ENCODE measurements at places on chromosomes 2 and 18.

DNA sequence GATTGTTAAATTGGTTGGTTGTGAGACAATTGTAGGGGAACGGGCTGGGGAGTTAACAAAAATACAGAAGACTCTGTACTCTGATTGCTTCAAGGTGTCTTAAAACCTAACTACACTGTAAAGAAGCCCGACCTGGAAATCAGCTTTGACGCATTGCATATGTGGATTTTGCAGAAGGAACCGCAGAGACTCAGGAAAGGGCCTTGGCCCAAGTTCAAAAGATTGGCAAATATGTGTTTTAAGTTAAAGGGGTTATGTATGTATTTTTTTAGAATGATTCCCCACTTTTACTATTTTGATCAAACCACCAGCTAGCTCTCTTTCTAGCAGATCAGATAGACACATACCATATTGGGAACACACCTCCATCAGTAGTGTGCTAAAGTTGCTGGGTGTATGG is 18.0 kb upstream of the EDAR start:
- DNase-seq = no peak

DNA sequence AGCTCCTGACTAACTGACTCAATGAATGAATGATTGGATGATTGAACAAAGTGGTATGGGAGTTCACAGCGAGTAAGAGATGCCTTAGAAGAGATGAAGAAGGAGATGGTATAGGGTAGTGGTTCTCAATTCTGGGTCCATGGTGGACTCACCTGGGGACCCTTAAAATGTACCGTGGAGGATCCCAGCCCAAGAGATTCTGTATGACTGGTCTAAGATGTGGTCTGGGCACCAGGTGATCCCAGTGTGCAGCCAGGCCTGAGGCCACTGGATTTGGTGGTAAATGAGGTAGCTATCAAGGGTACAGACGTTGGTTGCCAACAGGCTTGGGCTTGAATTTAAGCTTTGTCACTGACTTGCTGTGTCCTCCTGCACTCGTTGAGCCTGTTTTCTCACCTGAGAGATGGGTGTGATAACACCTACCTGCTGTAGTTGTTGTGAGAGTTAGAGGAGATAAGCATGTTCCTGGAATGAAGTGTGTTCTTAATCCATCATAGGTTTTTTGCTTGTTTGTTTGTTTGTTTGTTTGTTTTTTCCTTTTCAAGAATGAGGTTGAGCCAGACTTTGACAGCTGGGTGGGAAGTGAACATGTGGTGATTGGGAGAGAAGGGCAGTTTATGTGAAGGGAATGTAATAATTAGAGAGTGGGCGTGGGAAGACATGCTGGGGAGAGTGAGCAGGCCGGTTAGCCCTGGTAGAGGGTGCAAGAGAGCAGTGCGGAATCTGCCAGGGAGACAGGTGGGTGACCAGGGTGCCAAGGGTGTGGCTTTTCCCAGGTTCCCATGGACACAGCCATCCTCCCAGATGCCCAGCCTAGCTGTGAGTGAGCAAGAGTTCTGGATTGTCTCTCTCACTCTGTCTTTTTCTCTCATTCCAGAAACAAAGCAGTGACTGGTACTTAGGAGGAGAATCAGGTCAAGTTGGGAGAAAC is 31.4 kb upstream of the IL1B start:
- no peak for DNase-seq

- DNase-seq = no peak
Measured at GRCh38 chr2:121608967-121609366, 40.3 kb downstream of the CLASP1 start.

- peak; percentile 8 for DNase-seq
Measured at GRCh38 chr2:181586569-181587081, 70.3 kb downstream of the CERKL start.

- no peak for DNase-seq
Measured at GRCh38 chr18:73355121-73355520, 487.3 kb upstream of the NETO1 start.

GRCh38 chr2:236507393-236508085 is 62.1 kb upstream of the ACKR3 start:
- peak; percentile 43 for DNase-seq

DNA sequence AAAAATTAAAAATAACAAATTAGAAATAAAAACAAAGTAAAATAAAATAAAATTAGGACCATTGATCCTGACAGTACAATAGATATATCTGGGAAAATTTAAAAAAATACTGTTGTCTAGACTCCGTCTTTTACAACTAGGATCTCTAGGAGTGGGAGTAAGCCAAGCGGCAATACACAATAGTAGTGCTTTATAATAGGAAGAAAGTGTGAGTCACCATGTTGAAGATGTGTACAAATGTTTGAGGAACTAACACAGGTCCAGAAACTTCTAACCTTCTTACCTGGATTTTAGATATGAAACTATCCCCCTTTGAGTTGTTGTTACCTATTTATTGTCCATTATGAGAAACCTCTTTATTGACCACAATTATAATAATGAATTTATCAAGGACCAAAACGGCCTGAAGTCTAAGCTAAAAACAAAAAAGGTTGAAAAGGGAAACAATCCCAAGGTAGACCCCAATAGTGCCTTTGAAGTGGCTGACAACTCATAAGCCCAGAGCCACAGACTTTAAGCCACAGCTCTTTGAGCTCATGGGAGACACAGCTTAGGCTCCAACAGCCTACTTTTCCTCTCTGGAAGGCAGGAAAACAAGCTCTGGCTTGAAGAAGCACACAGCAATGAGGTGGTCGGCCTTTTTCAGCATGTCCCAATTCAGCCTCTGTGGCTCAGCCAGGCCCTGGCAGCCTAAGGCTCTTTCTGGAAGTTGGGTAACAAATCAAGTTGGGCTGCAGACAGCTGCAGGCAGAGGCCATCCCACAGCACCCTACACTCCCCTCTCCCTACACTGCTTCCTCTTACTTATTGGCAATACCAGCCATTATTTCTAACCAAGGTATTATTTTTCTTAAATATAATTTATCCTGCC is 62.9 kb downstream of the AQP4 start:
- no peak for DNase-seq

DNA sequence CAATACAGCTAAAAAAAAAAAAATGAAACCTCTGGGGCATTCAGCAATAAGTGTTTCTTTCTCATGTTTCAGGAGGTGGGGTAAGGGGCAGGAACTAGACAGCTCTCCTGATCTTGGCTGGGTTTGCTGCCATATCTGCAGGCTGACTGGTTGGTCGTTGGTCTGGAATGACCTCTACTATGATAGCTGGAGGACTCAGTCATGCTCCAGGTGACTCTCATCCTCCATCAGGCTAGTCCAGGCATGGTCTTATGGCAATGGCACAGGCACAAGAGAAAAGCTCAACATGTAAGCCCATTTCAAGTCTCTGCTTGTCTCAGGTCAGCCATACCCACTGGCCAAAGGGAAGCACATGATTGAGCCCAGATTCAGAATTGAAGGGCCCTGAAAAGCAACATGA is 9.5 kb upstream of the SLC1A4 start:
- DNase-seq = no peak

DNA sequence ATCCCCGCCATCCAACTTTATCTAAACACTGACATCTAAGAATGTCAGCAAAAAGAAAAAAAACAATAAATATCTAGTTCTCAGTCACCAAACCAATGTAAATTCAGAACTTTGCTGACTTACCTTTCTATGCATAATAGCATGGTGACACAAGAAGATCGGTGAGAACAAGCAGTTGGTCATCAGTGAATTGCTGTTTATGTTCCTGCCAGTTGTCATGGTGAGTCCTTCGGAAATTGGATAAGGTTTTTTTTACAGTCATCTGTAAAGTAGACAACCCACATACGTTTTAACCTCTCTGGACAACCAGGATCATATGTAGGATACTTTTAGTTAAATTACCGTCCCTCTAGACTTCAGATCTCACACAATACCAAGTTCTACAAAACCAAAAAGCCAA is 6.2 kb upstream of the GPR75 start:
- no peak for DNase-seq

Measured in CD4-positive, alpha-beta T cell treated with Interleukin-2 at 100 ng/mL for 4 hours (primary cell).